ENCODE measurements at places on chromosomes 11 and 22.

GRCh38 chr11:26623076-26623659 lies 51.1 kb upstream of the MUC15 start:
- no peaks in the 10 kb centered on the region for H3K36me3 ChIP-seq
- H3K27me3 ChIP-seq: no peaks in the 10 kb centered on the region
- no peak overlapping the region for H3K4me3 ChIP-seq
- no peak for DNase-seq
- no peaks in the 10 kb centered on the region for H3K4me1 ChIP-seq
- H3K27ac ChIP-seq: no peak overlapping the region

GRCh38 chr22:47616396-47617020 lies 854.1 kb downstream of the TBC1D22A start:
- H3K4me3 ChIP-seq: no peak overlapping the region
- no peak for DNase-seq
- H3K36me3 ChIP-seq: no peaks in the 10 kb centered on the region
- no peak overlapping the region for H3K27ac ChIP-seq

DNA sequence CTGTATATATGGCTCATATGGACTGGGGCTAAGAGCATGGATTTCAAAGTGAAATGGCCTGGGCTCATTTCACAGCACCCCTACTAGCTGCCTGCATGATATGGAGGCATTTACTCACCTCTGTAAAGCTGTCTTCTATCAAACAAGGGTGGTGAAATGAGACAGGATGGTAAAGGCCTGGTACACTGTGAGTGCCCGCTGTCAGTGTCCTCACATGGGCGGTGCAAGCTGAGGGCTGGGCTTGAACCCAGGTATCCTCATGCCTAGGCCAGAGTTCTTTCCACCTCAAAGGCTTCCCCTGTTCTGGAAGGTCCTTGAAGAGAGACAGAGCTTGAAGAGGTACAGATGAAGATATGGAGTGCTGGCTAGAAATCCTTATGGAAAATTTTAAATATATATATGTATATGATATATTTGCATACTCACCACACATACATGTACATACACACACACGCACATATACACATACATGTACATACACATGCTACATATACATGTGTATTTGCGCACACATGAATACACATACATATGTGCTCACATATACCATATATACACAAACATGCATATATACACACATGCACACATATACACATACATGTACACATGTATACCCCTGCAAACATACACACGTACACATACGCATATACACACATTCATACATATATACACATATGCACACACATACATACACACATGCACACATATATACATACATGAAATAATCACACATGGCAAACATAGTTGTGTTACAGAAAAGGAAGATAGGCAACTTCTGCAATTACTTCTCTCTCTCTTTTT lies 44.7 kb downstream of the MICAL2 start:
- DNase-seq: no peak
- H3K27ac ChIP-seq: no peak overlapping the region
- H3K36me3 ChIP-seq: peaks cover 16% of the 10 kb centered on the region
- no peak overlapping the region for H3K4me3 ChIP-seq

DNA sequence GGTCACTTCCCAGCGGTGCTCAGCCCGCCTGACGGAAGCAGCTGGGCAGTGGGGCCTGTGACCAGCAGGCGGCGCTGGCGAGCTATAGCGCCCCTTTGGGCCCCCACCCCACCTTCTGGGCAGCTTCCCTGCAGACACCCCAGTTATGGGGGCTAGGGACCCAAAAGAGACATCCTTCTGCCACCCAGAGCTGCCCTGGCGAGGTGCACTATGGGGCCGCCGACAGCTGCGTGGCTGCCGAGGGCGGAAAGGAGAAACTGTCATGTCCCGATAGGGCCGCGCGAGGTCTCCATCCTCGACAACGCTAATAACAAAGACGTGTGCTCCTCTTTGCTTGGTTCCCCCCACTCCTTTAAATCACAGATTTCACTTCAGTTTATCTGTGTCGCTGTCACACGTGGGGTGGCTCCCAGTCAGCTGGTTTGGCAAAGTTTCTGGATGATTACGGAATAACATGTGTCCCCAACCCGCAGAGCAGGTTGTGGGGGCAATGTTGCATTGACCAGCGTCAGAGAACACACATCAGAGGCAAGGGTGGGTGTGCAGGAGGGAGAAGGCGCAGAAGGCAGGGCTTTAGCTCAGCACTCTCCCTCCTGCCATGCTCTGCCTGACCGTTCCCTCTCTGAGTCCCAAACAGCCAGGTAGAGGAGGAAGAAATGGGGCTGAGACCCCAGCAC lies 673 bp upstream of the MYO7A start:
- no peaks in the 10 kb centered on the region for H3K27me3 ChIP-seq
- H3K36me3 ChIP-seq: no peaks in the 10 kb centered on the region
- H3K4me3 ChIP-seq: peak overlapping the region; percentile 40
- H3K4me1 ChIP-seq: peaks cover 38% of the 10 kb centered on the region

DNA sequence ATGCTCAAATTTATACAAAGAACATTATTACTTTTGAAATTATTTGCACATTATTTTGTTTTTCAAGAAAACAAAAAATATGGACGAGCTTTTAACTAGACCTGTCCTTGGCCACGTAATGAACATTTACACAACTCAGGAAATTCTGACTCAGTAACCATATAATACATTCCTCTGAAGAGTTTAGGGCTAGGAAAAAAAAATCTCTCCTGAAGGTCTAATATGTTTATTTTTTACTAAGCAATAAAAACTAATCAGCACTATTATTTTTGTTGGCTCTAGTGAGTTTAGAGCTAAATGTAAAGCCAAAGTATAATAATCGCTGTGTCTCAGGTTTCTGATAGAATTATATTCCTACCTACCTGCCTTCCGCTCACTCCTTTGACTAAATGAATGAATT lies 187.5 kb downstream of the SWAP70 start:
- H3K4me3 ChIP-seq: no peak overlapping the region
- peaks cover 22% of the 10 kb centered on the region for H3K36me3 ChIP-seq
- no peaks in the 10 kb centered on the region for H3K4me1 ChIP-seq
- DNase-seq: no peak
- H3K27ac ChIP-seq: no peak overlapping the region
- no peaks in the 10 kb centered on the region for H3K27me3 ChIP-seq

- H3K27me3 ChIP-seq: no peaks in the 10 kb centered on the region
- no peak overlapping the region for H3K4me3 ChIP-seq
- peaks cover 10% of the 10 kb centered on the region for H3K4me1 ChIP-seq
- H3K36me3 ChIP-seq: no peaks in the 10 kb centered on the region
Measured at GRCh38 chr11:14342906-14343305, 16.1 kb downstream of the RRAS2 start.

- H3K4me3 ChIP-seq: peak overlapping the region; percentile 61
- H3K27me3 ChIP-seq: no peaks in the 10 kb centered on the region
- no peaks in the 10 kb centered on the region for H3K4me1 ChIP-seq
- peak overlapping the region; percentile 94 for H3K27ac ChIP-seq
- DNase-seq: no peak
Measured at GRCh38 chr22:31347251-31348008, 1.3 kb upstream of the PATZ1 start.

- peaks cover 14% of the 10 kb centered on the region for H3K36me3 ChIP-seq
- H3K4me3 ChIP-seq: no peak overlapping the region
- no peak for DNase-seq
- peaks cover 7% of the 10 kb centered on the region for H3K4me1 ChIP-seq
Measured at GRCh38 chr11:66006134-66006890, 4.0 kb downstream of the BANF1 start.
